ENCODE measurements at places on chromosomes 2 and 18. TPM values are rescaled to one million over a fixed set of nuclear protein-coding genes. Genes with fewer than 3 reads are reported as not detected.
A peak's percentile ranks its signal among the peaks of the same experiment; 100 is the strongest.

The CROCC2 gene
- polyA plus RNA-seq, result not detected

The CNDP1 gene
- polyA plus RNA-seq, result not detected

The DSG4 gene
- polyA plus RNA-seq, result 0.50 TPM

DNA sequence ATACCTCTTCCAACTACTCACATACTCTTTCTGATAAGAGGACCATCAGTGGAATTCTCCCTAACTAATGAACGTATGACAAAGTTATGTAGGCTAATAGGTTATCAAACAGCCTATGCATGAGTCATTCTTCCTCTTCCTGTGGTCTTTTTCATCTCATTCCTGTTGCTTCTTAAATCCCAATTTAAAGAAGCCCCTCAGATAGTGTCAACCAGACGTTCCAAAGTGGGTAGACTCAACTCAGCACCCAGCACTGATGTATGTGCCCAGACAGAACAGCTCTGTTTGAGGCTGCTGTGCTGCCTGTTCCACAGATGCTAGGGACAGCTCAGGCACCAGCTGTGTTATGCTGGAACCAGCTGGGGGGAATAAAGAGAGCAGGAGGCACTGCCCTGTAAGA lies 52.6 kb downstream of the CXCR4 start:
- DNase-seq, result no peak

DNA sequence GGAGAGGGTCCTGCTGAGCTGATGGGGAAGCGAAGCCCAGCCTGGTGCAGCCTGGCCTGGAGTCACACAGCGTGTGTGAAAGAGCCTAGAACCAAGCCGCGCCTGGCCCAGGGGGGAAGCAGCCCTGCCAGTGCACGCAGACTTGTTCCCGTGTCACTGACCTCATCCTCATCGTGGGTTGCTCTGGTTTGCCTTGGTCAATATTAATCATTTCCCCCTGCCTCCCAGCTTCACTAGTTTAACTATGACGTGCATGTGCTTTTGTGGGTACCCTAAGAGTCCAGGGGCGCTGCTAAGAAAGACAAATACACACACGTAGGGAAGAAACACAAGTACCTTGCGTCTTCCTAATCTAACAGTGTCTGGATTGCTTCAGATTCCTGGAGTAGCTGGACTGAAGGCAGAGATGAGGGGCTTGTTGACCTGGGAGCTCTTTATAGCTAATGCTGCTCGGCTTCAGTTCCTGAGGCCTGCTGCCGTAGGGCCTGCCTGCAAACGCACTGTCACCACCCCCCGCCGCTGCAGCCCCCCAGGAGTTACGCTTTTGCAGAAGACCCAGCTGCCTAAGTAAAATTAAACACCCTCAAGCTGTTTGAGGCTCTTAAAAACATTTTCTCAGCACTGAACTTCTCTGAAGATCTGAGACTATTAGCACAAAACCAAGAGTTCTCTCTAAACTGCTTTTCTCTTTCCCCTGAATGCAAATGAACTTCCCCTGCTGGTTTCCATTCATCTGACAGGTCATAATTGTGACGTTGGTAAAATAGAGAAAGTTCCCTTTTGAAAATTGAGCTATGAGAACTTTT lies 159.2 kb downstream of the FAM210A start:
- DNase-seq, result no peak

GRCh38 chr2:99386011-99386410 lies 48.8 kb downstream of the EIF5B start:
- DNase-seq, result no peak

DNA sequence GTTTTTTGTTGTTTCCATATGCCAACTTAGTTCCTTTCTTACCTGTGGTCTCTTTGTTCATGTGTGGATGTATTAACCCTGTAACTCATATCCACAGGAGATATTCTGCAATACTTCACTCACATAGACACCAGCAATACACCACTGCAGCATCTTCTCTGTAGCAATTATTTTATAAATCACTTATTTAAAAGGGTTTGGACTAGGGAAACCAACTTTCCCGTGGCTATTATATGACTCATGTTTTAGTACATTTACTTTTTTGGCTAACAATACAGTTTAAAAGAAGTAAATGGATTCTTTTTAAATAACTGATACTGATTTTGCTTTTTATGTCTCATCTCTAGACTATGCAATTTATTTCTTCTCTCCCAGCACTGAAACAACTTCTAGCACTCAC lies 488.9 kb downstream of the MBD2 start:
- no peak for DNase-seq

DNA sequence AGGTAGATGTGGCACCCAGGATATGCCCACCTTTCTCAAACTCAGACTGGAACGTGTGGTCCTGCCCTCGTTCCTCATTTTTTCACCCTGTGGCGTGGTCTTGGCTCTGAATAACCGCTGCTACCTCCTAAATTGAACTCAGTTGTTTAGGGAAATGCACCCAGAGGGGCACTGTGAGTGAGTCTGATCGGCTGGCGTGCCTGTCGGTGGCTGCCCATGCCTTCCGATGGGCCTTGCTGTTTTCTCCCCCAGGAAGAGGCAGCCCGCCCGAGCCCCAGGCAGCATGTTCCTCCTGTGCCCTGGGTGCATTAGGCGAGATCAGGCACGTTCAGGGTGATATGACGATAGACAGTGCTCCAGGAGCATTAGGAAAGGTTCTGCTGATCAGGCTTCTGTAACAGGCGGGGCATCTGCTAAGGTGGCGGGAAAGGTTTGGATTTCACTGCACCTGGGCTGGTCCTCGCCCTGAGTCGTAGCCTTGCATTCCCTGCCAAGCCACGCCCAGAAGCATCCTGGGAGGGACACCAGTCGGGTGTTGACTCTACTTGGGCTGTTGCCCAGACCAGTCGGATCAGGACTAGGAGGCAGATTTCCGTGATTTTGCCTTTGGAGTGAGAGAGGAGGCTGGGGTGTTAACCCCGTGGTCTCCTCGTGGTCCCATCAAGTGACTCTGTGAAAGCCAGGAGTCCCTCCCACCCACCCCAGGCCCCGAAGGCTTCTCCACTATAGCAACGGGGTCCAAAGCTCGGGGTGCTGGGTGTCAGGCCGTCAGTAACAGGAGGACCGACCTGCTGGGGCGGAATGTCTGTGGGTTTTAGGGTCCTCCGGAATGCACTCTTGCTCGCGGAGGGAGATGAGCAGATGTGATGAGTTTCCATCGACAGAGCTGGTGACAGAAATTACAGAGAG lies 75.1 kb downstream of the SH3BP4 start:
- peak; percentile 99 for DNase-seq

DNA sequence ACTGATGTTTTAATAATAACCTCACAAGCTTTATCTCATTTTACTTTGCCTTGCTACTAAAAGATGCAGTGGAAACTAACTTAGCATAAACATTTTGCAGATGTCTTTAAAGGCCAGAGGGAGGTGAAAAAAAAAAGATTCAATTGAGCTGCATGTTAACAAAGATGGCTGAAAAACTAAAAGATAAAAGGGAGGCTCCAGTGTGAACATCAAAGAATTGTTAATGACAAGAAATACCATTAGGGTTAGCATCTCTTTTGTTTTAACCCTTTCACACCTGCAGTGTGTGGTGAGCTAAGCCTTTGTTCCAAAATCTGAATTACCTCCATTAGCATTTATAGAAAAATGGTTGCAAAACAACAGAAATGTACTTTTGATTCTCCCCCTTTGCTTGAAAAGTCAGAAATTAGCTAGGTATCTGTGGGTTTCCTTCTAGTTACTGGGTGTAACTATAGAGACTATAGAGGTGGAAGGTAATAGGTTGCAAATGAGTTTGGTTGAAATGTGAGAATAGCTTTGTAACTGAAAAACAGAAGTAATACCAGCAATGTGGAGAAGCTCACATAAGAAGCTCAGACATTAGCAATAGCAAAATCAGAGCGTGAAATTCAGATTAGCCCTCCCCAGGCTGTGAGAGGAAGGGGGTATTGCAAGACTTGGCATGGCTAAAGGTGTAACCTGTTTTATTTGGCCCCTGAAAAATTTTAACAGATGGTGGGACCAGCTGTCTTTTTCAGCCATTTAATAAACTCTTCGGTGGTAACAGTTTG lies 34.8 kb upstream of the SP5 start:
- no peak for DNase-seq
